Fibroblast of skin of right biceps (primary cell): ENCODE measurements at places on chromosomes 16 and 17.
A peak's percentile ranks its signal among the peaks of the same experiment; 100 is the strongest.

- no peak for DNase-seq
These were observed 354.8 kb downstream of the SEC14L1 start for GRCh38 chr17:77495575-77495974.

- no peak for DNase-seq
These were observed 3.8 kb downstream of the NUDT16L1 start for GRCh38 chr16:4696905-4697847.

GRCh38 chr16:50248845-50249244 lies 17.5 kb upstream of the ADCY7 start:
- DNase-seq: no peak

- peak; percentile 8 for DNase-seq
These were observed 97.9 kb upstream of the IRX6 start for GRCh38 chr16:55225972-55226542.

GRCh38 chr17:60163108-60163784 lies 13.5 kb downstream of the CA4 start:
- DNase-seq: no peak

DNA sequence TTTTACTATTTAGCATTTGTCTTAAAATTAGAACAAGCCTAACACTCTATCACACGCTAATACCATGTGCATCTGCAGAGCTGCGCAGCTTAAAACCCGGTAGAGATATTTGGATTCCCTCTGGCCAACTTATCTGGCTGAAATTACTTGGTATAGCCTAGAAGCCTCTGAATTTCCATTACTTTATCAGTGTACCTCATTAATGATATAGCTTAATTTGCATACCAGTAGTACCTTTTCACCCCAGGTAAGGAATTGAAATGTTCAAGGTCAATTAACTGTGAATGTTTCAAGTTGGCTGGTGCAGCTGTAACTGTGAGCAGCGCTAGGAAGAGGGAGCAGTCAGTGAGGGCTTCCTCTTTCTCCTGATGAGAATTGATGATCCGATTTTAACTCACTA lies 74.2 kb downstream of the CNTNAP4 start:
- DNase-seq: no peak

- DNase-seq: peak; percentile 62
These were observed 148.0 kb upstream of the TNRC6C start for GRCh38 chr17:77810536-77810935.

GRCh38 chr17:13539421-13539820 lies 62.3 kb downstream of the HS3ST3A1 start:
- DNase-seq: no peak

GRCh38 chr16:65679785-65680184 lies 557.9 kb upstream of the CDH11 start:
- DNase-seq: no peak

DNA sequence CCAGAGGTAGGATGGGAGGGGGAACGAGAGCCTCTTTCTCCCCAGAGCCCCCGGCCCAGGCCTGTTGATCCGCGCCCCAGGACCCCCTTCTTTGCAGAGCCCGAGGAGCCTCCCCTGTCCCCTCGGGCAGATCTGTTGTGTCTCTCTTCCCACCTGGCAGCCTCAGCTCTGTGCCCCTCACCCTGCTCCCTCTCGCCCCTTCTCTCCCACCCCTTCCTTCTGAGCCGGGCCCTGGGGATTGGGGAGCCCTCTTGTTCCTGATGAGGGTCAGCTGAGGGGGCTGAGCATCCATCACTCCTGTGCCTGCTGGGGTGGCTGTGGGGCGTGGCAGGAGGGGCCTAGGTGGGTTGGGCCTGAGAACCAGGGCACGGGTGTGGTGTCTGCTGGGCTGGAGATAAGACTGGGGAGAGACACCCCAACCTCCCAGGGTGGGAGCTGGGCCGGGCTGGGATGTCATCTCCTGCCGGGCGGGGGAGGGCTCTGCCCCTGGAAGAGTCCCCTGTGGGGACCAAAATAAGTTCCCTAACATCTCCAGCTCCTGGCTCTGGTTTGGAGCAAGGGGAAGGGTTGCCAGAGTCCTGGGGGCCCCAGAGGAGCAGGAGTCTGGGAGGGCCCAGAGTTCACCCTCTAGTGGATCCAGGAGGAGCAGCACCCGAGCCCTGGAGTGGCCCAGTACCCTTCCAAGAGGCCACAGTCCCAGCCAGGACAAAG lies 65.4 kb downstream of the MRC2 start:
- peak; percentile 37 for DNase-seq
